ENCODE measurements at places on chromosomes 3 and 15.

- no peak for DNase-seq
These were observed 406.3 kb downstream of the MAGI1 start for GRCh38 chr3:65632414-65632813.

DNA sequence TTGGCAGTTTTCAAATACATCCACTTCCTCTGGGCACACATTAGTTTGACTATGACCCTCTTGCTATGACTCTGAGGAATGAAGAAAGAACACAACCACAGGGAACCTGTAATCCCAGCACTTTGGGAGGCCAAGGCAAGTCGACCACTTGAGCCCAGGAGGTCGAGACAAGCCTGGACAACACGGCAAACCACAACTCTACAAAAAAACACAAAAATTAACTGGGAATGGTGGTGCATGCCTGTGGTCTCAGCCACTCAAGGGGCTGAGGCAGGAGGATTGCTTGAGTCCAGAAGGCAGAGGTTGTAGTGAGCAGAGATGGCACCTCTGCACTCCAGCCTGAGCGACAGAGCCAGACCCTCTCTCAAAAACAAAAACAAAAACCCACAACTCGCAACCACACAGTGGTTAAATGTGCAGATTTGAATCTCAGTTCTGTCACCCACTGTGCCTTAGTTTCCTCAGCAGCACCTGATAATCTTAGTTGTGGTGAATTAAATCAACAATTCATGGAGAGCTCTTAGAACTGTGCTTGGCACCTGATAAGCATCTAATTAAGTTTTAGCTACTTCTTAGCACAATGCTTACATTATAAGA, 65.7 kb downstream of the MYLK start:
- peak; percentile 66 for DNase-seq

DNA sequence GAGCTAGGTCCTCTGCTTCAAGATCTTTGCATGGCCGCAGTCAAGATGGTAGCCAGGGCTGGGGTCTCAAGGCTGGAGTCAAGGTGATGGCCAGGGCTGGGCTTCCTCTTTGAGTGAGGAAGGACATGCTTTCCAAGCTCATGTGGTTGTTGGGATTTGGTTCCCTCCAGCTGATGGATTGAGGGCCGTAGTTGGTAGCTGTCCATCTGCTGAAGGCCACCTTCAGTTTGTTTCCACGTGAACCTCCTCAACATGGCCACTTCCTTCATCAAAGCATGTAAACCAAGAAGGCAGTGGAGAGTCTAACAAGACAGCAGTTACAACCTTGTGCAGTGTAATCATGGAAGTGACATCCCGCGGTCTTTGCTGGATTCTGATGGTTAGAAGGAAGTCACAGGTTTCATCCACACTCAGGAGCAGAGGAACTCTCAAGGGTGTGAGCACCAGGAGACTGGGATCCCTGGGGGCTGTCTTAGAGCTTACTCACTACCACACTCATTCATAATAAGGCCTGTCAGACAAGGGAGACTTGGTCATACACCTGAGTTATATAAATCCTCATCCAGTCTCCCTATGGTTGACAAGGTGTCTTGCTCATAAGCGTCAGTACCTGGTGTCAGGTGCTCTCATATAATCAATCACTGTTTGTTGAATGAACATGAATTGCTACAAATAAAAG, 42.1 kb downstream of the ABHD5 start:
- DNase-seq, result no peak

DNA sequence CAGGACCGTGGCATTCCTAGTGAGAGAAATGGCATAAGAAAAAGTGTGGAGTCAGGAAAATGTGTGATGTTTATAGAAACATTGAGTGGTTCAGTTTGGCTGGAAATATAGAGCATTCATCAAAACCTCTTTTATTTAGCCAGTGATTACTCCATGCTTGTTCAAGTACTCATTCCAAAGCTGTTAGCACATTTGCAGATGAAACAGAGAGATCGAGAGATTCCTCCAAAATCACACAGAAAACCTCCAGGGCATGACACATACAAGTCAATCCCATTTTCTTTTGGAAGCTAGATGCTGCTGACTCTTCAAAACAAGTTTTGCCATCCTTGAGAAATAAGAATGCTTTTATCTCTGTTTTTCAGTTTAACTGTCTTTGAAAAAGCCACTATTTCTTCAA, 11.5 kb upstream of the MB21D2 start:
- peak; percentile 50 for DNase-seq

GRCh38 chr3:155242342-155242741, 51.1 kb downstream of the STRIT1 start:
- no peak for DNase-seq

- DNase-seq, result no peak
These were observed 107.1 kb downstream of the LPP start for GRCh38 chr3:188261011-188261410.

DNA sequence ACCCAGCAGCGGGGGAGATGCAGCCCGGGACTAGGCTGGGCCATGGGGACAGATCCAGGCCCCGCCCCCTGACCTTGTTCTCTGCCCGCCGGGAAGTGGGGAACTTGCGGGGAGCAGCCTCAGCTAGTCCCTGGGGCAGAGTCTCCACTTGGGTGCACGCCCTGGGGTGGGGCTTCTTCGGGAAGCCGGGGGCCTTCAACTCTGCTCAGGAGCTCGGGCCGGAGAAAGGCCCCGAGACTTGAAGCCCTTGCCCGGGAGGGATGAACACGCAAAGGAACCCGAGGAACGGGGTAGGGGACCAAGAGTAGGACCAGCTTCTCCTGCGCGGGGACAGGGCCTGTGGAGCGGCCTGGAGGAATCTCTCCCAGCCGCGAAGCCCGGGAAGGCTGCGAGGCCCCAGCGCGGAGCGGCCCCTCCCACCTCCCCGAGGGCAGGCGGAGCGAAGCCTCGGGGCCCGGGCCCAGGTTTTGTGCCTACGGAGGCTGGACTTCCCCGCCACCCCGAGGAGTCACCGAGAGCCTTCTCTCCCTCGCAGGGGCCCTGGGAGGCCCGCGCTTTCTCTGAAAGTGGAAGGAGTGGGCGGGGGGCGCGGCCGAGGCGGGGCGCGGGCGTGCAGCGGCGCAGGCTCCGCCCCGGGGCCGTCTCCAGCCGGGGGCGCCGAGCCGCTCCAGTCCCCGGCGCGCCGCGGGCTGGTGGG, at the start of gene ITPKA:
ITPKA (plus strand) TSS at position 670 of the 697 bp plus-strand sequence. CDS start 54 bp downstream, outside the sequence.
- DNase-seq, result peak; percentile 76

DNA sequence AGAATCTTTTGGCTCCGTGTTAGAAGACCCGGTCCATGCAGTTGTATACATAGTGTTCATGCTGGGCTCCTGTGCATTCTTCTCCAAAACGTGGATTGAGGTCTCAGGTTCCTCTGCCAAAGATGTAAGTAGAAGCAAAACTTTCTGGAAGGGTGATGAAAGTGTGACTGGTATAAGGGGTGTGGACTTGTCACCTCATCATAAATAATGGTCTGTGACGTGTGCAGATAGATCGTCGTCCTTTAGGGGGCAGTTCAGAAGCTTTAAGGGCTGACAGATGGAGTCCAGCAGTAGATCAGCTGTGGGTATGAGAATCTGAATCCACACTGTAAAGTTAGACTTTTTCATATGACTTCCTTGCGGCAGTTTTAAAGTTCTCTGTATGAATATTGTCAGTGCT, 15.3 kb downstream of the SEC61A1 start:
- no peak for DNase-seq

DNA sequence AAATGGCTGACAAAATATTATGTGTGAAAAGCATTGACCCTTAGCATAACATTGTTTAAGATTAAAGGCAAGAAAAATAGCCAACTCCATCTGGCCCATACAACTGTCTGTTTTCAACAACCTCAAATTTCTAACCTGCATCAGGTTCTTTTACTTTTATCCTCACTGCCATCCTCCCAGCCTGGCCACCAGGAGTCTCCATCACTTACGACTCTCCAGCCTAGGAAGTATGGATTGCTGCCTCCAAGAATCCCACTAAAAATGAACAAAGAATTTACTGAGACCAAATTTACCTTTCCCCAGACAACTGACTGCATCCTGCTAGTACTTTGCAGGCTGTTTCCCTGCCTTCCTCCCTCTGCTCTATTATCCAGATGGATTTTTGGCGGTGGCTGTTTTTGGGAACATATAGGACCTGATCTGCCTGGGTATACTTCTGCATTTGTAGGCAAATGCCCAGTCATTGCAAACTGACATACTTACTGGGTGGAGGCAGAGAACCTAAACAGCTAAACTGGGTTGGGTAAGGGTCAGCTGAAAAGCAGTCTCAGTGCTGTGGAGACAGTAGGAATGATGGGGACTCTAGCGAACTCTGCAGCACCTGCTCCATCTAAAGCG, 144.2 kb downstream of the GHSR start:
- DNase-seq, result no peak

DNA sequence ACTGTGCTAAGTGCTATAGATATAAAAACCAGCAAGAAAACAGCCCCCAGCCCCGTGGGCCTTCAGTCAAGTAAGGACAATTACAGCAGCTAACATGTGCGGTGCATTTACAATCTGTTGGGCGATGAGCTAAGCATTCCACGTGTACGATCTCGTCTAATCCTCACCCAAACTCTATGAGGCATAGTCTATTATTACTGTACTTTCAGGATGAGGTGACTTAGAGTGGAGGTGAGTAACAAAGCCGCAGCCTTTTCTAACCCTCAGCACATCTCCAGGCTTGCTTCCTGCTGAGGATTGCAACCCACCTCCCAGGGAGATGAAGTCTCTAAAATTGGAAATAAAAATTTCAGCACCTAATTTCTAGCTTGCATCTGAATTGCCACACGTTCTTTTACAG, 53.2 kb upstream of the MCF2L2 start:
- no peak for DNase-seq

DNA sequence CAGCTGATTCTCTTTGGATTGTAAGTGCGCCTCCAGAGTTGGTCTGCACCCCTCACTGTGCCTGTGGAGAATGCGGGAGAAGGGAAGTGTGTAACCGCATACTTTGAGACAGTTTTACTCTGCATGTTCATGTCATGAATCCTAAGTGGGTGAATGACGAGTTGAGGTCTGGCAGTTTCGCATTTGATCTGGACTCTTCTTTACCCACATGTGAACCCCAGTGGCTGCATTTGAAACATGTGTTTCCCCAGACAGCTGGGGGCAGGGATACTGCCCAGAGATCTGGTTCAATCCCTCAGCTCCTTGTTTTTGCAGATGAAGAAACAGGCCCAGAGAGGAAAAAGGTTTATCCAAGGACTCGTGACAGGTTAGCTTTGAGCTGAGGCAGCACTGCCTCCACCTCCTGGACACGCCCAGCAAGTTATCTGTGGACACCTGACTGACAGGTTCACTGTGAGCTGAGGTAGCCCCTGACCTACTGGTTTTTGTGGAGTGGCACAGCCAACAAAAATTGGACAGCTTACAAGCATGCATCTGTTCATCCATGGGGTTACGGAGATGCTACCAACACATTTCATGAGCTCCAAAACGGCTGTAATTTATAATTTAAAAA, 207.3 kb downstream of the XXYLT1 start:
- no peak for DNase-seq
